AG04450 (cell line): ENCODE measurements at places on chromosomes 1 and 21. TPM values are rescaled to one million over a fixed set of nuclear protein-coding genes. Genes with fewer than 3 reads are reported as not detected.

DNA sequence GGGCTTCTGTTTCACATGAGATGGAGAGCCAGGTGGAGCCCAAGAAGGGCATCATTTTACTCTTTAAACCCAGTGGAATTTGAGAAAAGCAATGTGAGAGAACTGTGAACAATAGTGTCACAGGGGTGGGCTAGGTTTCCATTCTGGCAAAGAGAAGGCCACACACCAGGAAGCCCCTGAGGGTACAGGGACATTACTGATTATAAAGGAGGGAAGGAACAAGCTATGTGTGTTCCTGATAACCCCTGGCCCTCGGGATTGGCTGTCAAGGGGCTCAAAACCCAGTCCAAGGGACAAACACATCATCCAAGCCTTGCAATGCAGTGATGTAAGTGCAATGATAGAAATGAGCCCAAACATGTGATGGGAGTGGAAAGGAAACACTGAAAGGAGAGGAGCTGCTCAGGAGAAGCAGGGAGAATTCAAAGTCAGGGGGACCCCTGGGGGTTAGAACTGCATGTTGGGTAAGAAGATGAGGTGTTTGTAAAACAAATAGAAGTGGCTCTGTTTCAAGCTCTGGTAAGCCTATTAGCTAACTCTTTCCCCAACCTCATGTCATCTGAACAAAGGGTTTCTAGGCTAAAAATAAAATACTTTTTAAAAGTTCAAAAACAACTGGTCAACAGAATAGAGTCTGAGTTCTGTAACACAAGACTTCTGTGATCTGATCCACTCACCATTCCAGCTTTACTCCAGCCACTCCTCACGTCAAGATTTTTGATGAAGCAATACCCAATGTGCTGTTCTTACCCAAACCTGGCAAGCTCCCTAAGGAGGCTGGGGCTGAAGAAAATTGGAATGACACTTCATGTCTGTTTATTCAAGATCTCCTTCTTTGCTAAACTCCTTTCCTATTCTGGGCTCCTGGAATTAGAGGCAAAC lies 51.1 kb upstream of the IL12RB2 start:
- no peak for DNase-seq

GRCh38 chr1:185816460-185816859 lies 82.3 kb downstream of the HMCN1 start:
- DNase-seq: no peak

GRCh38 chr1:156376958-156377919 lies 8.2 kb downstream of the RHBG start:
- no peak for DNase-seq

GRCh38 chr1:11061652-11062365 lies 2.0 kb upstream of the SRM start:
- no peak for DNase-seq

DNA sequence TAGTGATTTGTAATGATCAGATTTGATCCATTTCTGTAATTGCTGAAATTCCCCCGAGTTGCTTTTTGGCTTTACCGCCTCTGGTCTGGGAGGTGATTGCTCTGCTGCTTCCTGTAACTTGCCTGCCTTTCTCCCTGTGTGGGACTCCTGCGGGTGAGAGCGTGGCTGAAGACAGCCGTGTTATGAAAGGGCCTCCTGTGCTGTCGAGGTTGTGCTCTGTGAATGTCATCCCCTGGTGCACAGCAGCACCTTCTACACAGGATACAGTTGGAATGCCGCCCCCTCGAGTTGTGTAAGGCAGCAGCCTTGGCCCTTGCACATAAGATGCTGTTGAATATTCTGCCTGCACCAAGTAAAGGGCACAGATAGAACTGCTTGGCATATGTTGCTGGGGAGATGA lies 5.9 kb downstream of the SOD1 start:
- DNase-seq: no peak

GRCh38 chr1:46554597-46555381 lies 3.3 kb upstream of the KNCN start:
- no peak for DNase-seq

DNA sequence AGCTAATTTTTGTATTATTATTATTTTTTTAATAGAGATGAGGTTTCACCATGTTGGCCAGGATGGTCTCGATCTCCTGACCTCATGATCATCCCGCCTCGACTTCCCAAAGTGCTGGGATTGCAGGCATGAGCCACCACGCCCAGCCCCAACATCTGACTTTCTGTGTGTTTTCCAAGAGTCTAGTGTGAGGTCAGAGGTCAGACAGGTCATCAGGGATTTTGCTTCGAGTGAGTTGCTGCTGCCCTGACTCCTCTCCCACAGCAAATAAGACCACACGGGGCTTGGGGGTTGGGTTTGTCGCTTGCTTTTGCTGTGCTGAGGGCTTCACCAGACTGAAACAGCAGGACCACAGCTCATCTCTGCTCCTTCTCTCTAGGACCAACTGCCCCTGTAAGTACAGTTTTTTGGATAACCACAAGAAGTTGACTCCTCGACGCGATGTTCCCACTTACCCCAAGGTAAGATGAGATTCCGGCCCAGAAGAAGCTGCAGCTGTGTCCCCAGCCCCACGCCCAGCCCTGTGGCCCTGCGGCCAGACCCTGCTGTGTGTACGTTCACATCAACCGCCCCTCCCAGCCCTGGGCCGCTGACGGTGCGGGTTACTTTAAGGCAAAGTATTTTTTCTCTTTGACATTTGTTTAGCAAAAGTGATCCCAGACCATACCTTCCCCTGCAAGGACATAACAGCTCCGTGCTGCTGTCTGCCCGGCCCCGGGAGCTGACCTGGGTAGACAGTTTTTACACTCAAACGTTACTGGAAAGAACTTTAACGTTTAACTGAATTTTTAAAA lies 97.5 kb downstream of the PDE9A start:
- no peak for DNase-seq

DNA sequence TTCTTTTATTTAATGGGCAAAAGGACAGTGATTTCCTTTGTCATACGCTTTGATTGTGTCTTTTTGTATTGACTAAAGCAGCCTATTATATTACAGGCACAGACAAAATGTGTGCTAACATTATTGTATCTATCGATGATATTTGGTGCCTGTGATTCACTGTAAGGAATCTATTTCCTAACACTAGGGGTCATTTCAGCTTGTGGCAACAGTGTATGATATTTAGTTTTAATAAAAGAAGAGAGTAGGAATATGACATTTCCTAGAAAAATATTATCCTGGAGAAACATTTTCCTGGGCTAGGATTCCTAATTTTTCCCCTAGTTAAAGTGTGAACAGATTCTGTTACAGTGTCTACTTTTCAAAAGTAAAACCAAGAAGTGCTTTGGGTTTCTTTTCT lies 42.8 kb downstream of the TYW3 start:
- no peak for DNase-seq

DNA sequence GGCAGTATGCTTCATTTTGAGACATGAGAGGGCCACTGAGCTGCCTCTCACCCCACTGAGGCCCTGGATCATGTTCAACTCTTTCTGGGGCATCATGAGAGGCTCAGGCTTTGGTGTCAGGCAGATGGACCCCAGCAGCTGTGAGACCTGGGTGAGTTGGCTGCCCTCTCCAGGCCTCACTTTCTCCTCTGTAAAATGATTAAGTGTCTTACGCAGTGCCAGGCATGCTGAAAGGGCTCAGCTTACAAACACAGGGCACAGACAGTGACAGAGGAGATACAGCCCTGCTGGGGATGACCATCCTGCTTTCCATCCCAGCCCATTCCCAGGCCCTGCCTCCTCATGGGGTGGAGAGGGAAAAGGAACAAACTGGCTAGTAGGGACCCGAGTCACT lies 387.4 kb downstream of the MATN1 start:
- DNase-seq: no peak

DNA sequence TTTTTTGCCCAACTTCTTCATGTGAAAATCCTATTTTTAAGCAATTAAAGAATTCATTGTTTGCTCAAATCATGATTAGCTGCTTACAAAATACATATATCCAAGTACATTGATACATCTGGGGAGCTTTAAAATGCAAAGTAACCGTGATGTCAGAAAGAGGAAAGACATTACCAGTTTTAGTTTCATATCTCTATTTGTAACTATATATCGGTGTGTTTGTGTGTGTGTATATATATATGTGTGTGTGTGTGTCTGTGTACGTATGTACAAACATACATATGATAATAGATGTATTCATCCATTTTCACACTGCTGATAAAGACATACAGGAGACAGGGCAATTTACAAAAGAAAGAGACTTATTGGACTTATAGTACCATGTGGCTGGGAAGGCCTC lies 310.1 kb downstream of the DPYD start:
- no peak for DNase-seq

DNA sequence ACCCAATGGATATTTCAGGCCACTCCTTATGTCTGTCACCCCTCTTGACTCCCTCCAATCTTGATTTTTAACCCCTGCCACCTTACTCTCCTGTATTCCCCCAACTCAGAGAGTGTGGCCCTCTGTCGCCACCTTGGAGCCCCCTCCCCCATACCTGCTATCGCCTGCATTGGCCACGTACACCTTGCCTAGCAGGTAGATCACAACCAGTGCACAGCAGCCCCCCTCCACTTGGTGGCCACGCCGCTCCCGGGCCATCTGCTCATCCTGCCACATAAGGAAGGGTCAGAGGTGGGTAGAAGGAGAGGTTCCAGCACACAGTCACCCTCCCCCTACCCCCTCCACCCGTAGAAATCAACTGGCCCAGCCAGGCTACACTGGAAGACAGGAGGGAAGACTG lies 2.9 kb downstream of the PPM1J start:
- no peak for DNase-seq

DNA sequence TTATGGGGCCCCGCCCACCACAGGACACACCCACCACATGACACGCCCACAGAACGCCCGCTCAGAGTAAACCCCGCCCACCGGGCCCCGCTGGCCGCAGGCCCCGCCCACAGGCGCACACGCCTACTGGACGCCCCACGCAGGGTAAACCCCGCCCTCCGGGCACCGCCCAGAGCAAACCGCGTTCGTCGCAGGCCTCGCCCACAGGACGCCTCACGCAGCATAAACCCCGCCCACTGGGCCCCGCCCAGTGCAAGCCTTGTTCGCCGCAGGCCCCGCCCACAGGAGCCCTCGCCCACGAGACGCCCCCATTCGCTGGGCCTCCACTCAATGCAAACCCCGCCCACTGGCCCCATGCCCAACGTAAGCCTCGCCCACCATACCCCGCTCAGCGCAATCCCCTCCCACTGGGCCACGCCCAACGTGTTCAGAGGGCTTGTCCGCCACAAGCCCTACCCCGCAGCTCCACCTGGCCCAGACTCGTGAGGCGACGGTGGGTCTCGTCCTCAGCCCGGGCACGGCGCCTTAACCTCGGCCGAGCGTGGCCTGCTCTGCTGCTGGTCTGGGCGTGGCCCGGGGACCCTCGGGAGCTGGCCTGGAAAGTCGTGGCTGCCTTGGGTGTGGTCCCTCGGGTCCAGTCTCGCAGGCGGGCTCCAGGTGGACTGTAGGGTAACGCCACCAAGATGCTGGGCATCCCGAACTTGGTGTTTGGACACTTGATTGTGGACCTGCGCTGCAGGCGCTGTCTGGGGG lies 401 bp upstream of the TMEM52 start:
- DNase-seq: peak; percentile 87

DNA sequence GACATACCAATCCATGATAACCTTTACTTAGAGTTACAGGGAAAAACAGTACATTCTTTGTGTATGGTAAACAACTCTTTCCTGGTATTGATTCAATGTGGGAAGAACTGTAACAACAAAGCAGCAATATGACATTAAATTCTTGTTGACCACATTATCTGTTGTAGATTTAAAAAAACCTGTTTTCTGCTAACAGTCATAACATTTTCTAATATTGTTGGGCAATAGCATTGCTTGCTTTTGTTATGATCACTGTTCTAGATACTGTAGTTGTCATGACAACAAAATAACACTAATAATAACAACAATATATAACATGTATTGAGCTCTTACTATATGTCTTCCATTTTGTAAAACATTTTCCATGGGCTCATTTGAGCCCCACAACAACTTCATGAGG lies 54.2 kb downstream of the PDE4B start:
- DNase-seq: no peak

GRCh38 chr1:165542015-165542631 lies 1.7 kb upstream of the LRRC52 start:
- no peak for DNase-seq

- no peak for DNase-seq
Observed at GRCh38 chr1:179052776-179053175, 27.1 kb downstream of the FAM20B start.

GRCh38 chr1:28115267-28115666 lies 26.9 kb upstream of the EYA3 start:
- no peak for DNase-seq

DNA sequence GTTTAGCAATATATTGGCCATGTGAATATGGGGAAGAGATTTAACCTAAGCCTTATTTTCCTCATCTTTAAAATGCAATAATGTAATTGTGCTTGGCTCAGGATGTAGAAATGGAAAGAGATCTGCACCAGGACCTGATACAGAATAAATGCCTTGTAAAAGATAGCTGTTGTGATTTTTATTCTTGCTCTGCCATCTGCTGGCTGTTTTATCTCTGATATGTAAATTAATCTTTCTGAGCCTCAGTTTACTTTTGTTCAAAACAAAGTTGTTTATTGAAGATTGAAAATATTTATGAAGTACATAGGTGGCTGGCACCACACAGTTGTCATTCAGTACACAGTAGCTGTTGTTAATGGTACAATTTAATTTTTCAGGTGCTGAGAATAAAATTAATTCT lies 21.9 kb downstream of the ZYG11B start:
- DNase-seq: no peak

DNA sequence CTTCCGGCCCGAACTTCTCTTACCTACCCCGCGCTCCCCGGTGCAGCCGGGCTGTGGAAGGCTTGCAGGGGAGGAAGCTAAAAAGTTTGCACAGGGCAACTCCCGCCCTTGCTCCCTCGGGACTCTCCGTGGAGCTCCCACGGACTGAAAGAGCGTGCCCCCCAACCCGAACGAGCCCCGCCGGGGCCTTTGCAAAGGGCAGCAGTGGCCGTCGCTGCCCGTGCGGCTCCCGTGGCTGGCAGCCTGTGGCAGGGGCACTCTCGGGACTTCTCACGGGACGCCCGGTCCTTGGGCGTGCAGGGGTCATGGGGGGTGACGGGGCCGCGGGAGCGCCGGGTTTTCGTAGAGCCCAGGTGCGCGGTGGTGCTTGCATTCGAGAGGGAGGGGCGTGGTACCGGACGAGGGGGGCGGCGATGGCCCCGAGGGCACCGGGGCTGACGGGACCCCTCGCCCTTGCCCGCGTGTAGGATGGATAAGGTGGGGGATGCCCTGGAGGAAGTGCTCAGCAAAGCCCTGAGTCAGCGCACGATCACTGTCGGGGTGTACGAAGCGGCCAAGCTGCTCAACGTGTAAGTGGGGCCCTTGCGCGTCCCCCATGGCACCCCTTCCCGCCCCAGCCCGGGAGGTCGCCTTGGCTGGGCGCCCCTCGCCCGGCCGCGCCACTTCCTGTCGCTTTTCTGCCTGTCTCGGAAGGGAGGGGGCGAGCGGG lies 711 bp downstream of the GADD45A start:
- DNase-seq: no peak

The KLHL12 gene
- 42.3 and 54.2 TPM in 2 replicates for polyA plus RNA-seq

The DAB1 gene
- polyA plus RNA-seq: 0.05 and 0.16 TPM in 2 replicates

The LCE1E gene
- not detected in 2 replicates for polyA plus RNA-seq

The OR6F1 gene
- not detected in 2 replicates for polyA plus RNA-seq

The LYPD8 gene
- not detected in 2 replicates for polyA plus RNA-seq

The UBXN11 gene
- 6.1 and 7.0 TPM in 2 replicates for polyA plus RNA-seq

The FAM78B gene
- 0.05 TPM in 1 of 2 replicates, not detected in the other for polyA plus RNA-seq

The CLCNKB gene
- polyA plus RNA-seq: 0.17 and 0.21 TPM in 2 replicates

The NOTCH2 gene
- polyA plus RNA-seq: 47.0 and 56.9 TPM in 2 replicates

The OR2M7 gene
- polyA plus RNA-seq: not detected in 2 replicates

The PODN gene
- polyA plus RNA-seq: 11.8 and 17.6 TPM in 2 replicates

The WNT2B gene
- 2.7 and 2.8 TPM in 2 replicates for polyA plus RNA-seq

The MIXL1 gene
- polyA plus RNA-seq: 0.12 and 0.21 TPM in 2 replicates

The CRYAA gene
- not detected in 2 replicates for polyA plus RNA-seq

The TENT5C gene
- polyA plus RNA-seq: 29.2 and 30.6 TPM in 2 replicates

The TCEANC2 gene
- 3.6 and 4.3 TPM in 2 replicates for polyA plus RNA-seq

The CLCA4 gene
- not detected in 2 replicates for polyA plus RNA-seq

The TCEA3 gene
- polyA plus RNA-seq: 14.7 and 15.6 TPM in 2 replicates
